ENCODE measurements at places on chromosomes 2 and 18. TPM values are rescaled to one million over a fixed set of nuclear protein-coding genes. Genes with fewer than 3 reads are reported as not detected.

Gene NEB
- polyA plus RNA-seq, result 0.37 TPM

DNA sequence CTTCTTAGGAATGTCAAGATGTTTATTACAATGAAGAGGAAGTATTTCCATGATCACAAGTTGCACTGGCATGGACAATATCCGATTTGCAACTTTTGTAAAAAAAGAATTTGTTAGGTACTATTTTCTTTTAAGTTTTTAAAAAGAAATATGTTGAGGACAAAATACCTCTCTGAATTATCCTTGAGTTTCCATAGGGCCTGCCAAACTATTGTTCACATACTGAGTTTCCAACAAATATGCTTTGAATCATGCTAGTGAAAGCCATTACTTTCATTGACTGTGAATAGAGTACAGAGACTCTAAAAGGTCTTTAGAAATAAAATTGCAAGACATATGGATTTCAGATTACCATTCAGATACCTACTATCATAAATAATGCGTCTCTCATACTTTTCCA is 566.1 kb downstream of the TMEM182 start:
- H3K36me3 ChIP-seq, result no peaks in the 10 kb centered on the region
- no peaks in the 10 kb centered on the region for H3K4me1 ChIP-seq
- H3K4me3 ChIP-seq, result no peak overlapping the region
- DNase-seq, result no peak
- H3K27ac ChIP-seq, result no peak overlapping the region

- H3K27me3 ChIP-seq, result no peaks in the 10 kb centered on the region
- DNase-seq, result no peak
- no peak overlapping the region for H3K4me3 ChIP-seq
- peaks cover 35% of the 10 kb centered on the region for H3K36me3 ChIP-seq
- no peaks in the 10 kb centered on the region for H3K4me1 ChIP-seq
Measured at GRCh38 chr2:131125195-131125757, 20.1 kb downstream of the PLEKHB2 start.

DNA sequence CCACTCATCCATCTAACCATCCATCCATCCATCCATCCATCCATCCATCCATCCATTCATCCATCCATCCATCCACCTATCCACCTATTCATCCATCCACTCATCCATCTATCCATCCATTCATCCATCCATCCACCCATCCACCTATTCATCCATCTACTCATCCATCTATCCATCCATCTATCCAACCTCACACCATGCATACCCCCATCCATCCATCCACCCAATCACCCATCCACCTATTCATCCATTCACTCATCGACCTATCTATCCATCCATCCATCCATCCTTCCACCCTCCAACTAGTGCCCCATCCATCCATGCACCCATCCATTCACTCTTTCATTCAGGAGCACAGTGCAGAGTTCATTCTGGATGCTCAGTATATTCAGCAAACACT is 21.5 kb upstream of the YWHAQ start:
- H3K27ac ChIP-seq, result no peak overlapping the region
- no peak overlapping the region for H3K4me3 ChIP-seq
- no peaks in the 10 kb centered on the region for H3K4me1 ChIP-seq
- no peaks in the 10 kb centered on the region for H3K36me3 ChIP-seq

GRCh38 chr18:48846423-48846932 is 104.3 kb downstream of the SMAD7 start:
- H3K36me3 ChIP-seq, result no peaks in the 10 kb centered on the region
- no peaks in the 10 kb centered on the region for H3K27me3 ChIP-seq
- H3K4me3 ChIP-seq, result no peak overlapping the region
- no peaks in the 10 kb centered on the region for H3K4me1 ChIP-seq
- no peak for DNase-seq

DNA sequence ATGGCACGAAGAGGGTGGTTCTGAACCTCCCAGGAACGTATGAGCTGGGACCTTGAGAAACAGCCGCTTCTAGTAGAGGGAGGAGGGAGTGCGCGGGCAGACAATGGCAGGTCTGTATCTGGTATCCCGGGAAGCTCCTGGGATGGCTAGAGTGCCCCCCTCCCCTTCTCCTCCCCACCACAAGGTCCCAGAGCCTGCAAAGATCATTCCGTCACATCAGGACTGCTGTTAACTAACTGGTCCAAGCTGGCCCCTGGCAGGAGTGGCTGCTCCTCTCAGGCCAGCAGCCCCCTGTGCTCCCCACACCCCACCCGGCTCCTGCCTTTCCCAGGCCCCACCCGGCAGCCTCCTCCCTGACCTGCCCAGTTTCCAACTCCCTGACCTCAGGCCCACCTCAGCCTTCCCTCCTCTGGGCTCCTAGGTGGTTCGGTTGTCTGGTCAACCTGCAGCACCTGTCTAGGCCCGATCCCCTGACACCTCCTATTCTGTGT is 75.0 kb downstream of the TPO start:
- H3K27ac ChIP-seq, result no peak overlapping the region
- no peaks in the 10 kb centered on the region for H3K36me3 ChIP-seq
- no peaks in the 10 kb centered on the region for H3K4me1 ChIP-seq

- no peak overlapping the region for H3K4me3 ChIP-seq
- H3K4me1 ChIP-seq, result no peaks in the 10 kb centered on the region
- no peak overlapping the region for H3K27ac ChIP-seq
- no peak for DNase-seq
- peaks cover 39% of the 10 kb centered on the region for H3K36me3 ChIP-seq
- H3K27me3 ChIP-seq, result no peaks in the 10 kb centered on the region
Measured at GRCh38 chr2:171044416-171044815, 115.4 kb downstream of the GORASP2 start.

DNA sequence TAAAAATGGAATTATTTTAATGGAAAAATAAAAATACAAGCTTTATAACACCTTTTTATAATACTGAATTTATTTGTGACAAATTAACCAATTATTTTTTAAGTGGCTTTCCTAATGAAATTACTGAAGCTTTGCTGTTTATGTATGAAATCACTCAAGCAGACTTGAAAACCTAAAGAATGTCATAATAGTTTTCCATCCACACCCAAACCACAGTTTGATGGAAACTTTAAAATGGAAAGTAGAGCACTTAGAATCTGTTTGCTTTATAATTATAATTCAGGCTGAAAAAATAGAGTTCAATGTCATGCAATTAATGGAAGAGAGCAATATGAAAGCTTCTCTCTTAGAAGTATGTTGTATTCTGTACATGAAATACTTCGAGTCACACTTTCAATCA is 31.6 kb upstream of the WDR75 start:
- H3K27me3 ChIP-seq, result no peaks in the 10 kb centered on the region
- H3K27ac ChIP-seq, result no peak overlapping the region
- no peak for DNase-seq
- H3K4me3 ChIP-seq, result no peak overlapping the region
- no peaks in the 10 kb centered on the region for H3K4me1 ChIP-seq

- H3K27ac ChIP-seq, result no peak overlapping the region
- no peaks in the 10 kb centered on the region for H3K36me3 ChIP-seq
- no peaks in the 10 kb centered on the region for H3K4me1 ChIP-seq
- DNase-seq, result no peak
Measured at GRCh38 chr2:19753818-19754217, 148.0 kb downstream of the TTC32 start.

DNA sequence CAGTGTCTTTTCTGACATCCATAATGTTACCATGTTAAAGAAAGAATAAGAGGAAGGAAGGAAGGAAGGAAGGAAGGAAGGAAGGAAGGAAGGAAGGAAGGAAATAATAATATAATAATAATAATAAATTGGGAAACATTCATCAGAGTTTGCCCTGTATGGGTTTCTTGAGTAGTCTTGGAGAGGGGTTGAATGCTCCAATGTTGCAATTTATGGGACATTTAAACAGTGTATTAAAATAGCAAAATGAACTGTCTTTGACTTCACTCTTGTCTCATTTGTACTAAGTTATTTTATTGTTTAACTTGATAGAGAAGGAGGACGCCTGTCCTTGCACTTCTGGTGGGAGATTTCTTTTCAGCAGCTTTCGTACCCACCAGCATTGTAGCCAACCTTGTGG is 277.7 kb downstream of the RNF144A start:
- no peaks in the 10 kb centered on the region for H3K36me3 ChIP-seq
- no peak overlapping the region for H3K4me3 ChIP-seq
- H3K27me3 ChIP-seq, result no peaks in the 10 kb centered on the region
- H3K4me1 ChIP-seq, result no peaks in the 10 kb centered on the region
- DNase-seq, result no peak

- H3K27me3 ChIP-seq, result no peaks in the 10 kb centered on the region
- H3K4me1 ChIP-seq, result no peaks in the 10 kb centered on the region
- H3K36me3 ChIP-seq, result no peaks in the 10 kb centered on the region
Measured at GRCh38 chr2:220985561-220985960, 586.5 kb downstream of the EPHA4 start.
